ENCODE measurements at places on chromosomes 2 and 18.

DNA sequence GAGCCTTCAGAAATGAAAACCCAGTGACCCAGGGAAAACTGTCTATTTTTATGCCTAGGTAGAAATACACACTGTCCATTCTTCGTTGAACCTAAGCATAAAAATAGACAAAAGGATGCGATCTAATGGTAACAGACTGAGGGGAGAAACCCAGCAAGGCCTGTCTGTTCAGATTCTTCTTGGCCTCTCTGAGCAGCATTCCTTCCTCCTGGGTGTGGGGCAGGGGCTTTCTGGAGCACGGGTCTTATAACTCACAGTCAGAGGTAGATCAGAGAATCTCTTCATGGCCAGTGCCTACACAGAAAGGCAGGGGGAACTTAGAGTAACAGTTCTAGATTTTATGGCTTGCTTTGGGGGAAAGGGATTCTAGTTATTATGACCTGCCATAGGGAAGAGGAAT is 56.0 kb downstream of the PKDCC start:
- DNase-seq: no peak

DNA sequence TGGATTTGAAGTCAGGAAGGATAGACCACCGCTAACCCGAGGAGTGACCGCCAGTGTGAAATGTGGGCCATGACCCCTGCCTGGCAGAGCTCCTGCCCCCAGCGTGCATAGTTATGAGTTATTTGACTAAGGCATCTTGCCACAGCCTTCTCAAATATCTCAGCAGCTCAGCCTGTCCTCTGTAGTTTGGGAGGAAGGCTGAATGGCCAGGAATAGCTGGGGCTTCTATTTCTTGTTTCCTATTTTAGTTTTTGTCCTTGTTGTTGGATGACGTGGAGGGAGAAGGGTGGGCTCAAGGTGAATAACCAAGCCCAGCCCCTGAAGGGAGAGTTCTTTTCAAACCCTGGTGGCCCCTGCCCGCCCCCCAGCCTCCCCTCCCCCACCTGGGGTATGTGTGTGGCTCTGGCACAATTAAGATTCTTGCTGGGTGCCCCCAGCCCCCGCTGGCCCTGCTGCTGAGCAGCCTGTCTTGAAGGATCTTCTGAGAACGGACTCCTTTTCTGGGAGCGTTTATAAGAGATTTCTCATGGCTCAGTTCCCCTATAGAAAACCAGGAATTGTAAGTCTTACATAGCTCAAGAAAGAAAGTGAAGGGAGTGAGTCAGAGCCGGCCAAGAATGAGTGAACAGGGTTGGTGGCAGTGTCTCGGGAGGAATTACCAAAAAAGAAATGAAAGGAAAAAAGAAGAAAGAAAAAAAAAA is 157.4 kb downstream of the GLI2 start:
- no peak for DNase-seq

DNA sequence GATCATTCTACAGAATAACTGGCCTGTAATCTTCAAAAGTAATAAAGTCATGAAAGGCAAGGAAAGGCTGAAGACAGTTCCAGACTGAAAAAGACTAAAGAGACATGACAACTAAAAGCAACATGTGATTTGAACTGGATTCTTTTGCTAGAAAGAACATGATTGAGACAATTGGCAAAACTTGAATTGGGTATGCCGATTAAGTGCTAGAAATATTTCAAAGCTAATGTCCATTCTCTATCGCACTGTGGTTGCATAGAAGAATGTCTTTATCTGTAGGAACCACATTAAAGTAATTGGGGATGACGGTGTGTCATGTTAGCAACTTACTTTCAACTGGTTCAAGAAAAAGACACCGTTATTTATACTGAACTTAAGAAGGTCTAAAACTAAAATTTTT is 98.5 kb downstream of the EXOC6B start:
- no peak for DNase-seq

DNA sequence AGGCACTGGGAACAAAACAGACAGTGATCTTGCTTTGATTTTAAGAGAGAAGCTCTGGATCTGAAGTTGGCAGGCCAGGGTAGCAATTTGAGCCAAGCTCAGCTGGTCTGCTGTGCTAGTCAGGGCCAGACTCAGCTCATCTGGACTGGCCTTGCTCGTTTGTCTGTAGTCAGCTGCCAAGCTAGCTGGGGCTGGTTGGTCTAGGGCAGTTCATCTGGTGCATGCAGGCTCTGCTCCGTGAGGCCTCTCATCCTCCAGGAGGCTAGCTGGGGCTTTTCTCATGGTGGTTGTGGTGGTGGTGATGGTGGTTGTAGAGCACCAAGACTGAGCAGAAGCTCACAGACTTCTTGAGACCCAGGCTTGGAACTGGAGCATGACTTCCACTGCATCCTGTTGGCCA is 10.3 kb downstream of the FBLN7 start:
- no peak for DNase-seq

- DNase-seq: no peak
These were observed 1.7 kb downstream of the IL1RL1 start for GRCh38 chr2:102313025-102313424.

DNA sequence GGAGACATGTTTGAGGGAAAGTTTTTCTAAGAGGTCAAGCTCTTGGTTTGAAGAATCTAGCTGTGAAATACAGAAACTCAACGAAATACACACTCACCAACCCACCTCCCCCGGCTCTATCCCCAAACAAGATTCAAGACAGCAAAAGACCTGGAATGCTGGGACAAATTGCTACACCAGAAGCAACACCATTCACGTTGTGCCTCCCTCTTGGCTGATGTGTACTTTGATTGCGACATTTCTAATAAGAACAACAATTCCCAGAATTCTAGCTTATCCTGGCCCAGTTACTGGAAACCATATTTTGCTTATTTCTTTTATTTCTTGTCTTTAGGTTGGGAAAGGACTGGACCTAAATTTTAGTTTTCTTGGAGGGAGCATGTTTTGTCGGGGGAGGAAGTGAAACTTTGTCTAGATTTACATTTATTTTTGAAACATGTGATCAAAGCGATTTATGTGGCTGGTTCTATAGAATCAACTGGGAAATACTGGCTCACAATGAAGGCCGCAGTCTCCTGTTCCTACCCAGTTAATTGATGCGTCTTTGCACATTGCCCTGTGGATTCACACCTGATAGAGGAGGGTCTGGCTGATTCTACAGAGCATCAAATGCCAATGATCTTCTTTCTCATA is 29.6 kb upstream of the LPIN1 start:
- no peak for DNase-seq

- DNase-seq: no peak
These were observed 1.6 kb downstream of the LRATD1 start for GRCh38 chr2:14634182-14634488.

- DNase-seq: no peak
These were observed 1361.6 kb upstream of the CHAC2 start for GRCh38 chr2:52405980-52406379.

DNA sequence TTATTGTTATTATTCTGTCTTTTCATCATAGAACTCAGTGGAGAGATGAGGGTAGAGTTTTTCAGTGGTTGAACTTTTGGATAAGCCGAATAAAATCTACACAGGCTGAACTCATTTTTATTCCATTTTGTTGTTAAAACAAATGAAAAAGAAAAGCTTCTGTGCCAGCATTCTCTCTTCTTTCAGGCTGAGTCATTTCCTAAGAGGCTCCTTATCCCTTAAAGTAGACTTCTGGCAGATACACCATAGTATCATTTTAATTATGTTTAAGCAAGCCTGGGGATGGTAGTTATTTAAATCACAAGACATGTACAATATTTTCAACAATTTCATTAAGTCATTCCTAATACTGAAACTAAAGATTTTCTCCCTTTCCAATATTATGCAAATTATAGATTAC is 1364.0 kb upstream of the NRXN1 start:
- DNase-seq: no peak

- DNase-seq: no peak
These were observed 415.0 kb upstream of the GYPC start for GRCh38 chr2:126241001-126241400.

DNA sequence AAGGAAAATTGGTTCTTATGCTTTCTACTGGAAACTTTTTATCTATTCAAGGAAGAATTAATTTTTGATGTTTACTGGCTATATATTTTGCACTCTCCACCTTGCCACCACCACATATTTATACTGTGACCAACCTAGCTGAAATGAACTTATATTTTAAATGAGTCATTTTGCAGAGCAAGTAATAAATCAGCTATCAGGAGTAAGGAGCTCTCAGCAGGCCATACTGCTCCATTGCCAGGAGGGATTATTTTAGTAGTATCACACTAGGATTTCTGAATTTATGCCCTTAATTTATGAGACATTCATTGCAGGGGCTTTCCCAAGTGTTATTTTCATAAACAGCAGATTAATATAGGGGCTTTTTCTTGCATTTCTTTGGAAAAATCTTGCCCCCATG is 125.8 kb upstream of the CYP1B1 start:
- DNase-seq: no peak

DNA sequence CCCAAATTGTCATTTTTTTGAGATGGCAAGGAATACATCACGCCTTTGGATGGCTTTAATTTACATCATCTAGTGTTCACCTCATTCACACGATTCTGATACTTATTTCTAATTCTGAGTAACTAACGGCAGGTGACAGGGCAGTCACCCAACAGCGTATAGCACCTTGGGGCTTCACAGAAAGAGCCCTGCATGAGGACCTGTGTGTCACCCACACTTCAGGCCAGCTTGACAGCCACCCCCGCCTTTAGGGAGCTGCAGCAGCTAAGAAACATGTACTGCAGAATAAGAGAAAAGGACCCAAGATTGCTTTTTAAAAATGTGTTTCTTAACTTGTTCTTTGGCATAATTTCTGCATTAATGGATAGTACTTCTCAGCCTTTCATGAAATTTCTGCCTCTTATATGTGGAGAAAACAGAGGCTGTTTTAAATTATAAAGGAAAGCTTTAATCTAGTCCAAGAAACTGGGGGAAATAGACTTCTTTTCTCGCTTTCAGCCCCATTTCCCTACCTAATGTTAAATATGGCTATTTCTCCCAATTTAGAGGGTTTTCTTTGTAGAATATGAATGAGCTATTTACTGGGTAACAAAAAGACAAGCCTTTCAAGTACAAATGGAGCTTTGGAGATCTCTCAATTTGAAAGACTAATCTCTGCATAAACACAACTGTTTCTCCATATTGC is 245.1 kb downstream of the LDLRAD4 start:
- no peak for DNase-seq

DNA sequence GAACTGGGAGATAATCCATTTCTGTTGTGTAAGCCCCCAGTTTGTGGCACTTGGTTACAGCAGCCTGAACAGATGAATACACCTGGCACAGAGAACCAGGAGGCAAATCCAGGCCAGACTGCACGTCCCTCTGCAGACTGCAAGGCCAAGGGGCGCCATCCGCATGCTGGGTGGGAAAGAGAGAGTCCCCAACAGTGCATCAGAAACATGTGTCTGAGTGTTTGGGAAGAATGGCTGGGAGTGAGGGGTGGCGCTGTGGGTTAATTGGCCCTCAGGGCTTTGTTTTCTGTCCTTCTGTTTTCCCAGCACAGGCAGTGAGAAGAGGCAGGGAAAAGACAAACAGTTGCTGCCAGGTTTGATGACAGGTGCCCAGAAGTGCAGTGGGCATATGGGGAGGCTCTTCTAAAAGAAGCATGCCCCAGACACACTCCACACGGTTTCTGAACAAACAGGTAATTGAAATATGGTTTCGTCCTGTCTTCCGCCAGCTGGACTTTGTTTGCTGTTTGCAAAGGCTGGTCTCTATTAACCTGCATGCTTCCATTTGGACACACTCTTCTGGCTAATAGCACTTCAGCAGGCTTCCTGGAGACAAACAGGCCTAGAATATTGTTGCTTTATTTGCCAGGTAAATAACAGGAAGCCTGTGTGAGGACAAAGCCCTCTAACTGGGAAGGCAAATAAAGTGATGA is 43.4 kb upstream of the SEC11C start:
- DNase-seq: no peak

GRCh38 chr2:60862642-60863041 is 18.7 kb upstream of the REL start:
- DNase-seq: no peak

GRCh38 chr2:237341872-237342271 is 72.1 kb downstream of the COL6A3 start:
- peak; percentile 15 for DNase-seq

GRCh38 chr2:127305990-127306585 is 12.1 kb upstream of the ERCC3 start:
- DNase-seq: peak; percentile 39

DNA sequence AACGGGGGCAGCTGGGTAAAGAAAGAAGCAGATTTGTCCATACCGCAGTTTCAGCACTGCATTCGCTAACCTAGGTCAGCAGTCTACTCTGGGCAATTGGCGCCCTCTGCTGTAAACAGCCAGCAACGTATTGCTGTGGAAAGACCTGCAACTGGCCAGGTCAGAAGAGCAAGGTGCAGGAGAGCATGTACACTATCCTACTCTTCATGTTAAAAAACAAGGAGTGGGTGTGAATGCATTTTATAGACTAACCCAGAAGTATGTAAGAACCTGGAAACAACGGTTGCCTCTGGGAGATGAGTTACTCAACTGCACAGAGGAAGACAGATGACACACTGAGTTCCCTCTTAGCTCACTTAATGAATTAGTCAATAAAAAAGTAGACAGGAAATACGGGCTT is 6.2 kb downstream of the MRPS5 start:
- peak; percentile 76 for DNase-seq

GRCh38 chr2:188975497-188976102 is 1.4 kb downstream of the COL3A1 start:
- DNase-seq: no peak

DNA sequence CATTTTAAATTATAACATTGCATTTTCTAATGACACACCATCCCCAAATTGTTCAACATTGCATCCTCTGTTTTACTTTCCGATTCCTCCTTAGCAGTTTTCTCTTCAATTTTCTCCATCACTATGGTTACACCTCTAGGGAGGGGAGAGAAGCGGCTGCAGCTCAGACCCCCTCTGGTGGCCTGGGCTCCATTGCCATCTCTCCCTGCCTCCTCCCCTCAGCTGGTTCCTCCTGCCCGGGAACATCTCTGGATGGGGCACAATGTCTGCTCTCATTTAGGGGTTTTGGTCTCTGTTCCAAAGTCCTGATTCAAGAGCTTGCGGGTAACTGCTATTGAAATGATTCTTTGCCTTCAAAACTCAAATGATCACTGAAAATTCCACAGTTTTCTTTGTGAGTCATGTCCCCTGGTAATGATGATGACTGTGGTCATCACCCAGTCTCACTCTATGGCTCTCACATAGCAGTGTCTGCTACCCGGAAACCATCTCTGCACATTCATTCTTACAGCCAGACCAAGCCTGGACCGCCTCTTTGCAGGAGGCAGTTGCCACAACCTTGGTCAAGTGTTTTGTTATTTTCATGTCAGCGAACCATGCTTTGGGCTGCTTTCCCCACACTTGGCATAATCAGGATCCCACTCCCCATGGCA is 263.9 kb downstream of the ALPK2 start:
- no peak for DNase-seq

- DNase-seq: no peak
These were observed 89.2 kb downstream of the ZBTB7C start for GRCh38 chr18:48319801-48320638.

- no peak for DNase-seq
These were observed 10.7 kb upstream of the CWC22 start for GRCh38 chr2:180017784-180018183.

DNA sequence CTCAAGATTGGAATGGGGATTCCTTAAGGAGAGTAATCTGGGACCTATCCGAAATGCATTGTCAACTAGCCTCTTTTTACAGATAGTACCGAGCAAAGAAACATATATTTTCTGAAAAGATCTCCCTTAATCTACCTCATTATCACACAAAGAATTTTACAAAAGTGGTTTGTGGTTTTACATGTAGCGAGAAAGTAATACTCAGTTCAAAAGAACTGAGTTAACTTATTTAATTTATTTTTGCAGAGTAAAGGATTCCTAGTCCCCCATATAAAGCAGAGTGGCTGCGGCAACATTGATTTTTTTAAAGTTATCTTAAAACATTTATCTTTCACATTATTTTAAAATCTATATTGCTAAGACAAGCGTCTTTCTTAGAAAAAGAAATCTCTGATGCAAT is 15.9 kb upstream of the SOS1 start:
- DNase-seq: no peak

Data from NB4 (cell line).